NT2/D1 (cell line): ENCODE measurements at places on chromosomes 5 and 9.

GRCh38 chr5:22432905-22433304 lies 420.2 kb downstream of the CDH12 start:
- DNase-seq, result no peak

DNA sequence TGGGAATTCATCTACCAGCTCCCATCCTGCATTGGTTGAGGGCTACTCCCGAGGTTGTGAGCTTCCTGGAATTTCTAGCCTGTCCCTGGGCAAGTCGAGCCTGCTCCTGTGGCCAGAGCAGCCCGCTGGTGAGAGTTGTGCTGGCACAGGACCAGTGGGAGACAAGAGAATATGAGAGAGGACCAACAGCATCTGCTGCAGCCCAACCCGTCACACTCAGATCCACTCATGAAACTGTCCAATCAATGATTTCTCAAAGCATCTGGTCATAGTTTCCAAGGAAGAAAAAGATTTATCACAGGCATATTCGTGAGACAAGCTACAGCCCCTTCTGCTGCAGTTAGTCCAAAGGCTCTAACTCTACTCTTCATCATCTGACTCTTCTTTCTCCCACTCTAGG lies 64.4 kb upstream of the RAI14 start:
- DNase-seq, result no peak

GRCh38 chr5:6633469-6634245 lies 417 bp downstream of the SRD5A1 start:
- DNase-seq, result no peak

- DNase-seq, result no peak
These were observed 3.5 kb downstream of the TMCO6 start for GRCh38 chr5:140642718-140643117.

DNA sequence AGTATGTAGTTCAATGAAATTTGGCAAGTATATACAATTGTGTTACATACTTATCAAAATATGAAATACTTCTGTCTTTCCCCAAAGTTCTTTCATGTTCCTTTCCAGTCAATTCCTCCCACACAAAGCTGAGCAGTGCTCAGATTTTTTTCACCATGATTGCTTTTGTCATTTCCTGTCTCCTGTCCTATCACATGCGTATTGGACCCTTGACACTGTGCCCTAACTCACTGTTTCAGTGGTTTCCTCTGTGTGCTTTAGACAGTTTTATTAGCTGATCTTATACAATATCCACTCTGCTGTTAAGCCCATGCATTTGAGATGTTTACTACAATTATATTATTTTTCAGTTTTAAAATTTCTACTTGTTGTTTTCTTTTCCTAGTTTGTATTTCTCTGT lies 463.6 kb upstream of the MEF2C start:
- no peak for DNase-seq

GRCh38 chr9:84300271-84300670 lies 40.3 kb downstream of the SLC28A3 start:
- no peak for DNase-seq

DNA sequence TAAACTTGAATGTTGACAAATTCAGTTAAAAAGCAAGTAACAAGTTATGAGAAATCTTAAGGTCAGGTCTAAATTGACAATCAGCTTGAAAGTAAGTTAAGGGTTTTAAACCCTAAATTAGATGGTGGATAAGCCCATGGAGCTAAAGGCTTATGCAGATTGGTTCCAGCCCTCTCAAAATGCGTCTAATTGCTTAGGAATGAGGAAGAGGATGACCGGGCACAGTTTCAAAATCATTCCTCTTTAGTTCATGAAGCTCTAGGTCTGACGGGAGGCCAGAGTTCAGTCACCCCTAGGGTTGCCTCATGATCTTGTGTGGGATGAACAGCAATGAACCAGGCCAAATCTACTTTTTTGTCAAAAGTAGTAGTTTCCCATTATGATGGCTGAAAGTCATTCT lies 75.4 kb downstream of the SLC38A9 start:
- no peak for DNase-seq
